ENCODE measurements at places on chromosomes 6 and 20. TPM values are rescaled to one million over a fixed set of nuclear protein-coding genes. Genes with fewer than 3 reads are reported as not detected.

GRCh38 chr20:3755269-3755668 is 12.3 kb downstream of the ADISSP start:
- DNase-seq = no peak

DNA sequence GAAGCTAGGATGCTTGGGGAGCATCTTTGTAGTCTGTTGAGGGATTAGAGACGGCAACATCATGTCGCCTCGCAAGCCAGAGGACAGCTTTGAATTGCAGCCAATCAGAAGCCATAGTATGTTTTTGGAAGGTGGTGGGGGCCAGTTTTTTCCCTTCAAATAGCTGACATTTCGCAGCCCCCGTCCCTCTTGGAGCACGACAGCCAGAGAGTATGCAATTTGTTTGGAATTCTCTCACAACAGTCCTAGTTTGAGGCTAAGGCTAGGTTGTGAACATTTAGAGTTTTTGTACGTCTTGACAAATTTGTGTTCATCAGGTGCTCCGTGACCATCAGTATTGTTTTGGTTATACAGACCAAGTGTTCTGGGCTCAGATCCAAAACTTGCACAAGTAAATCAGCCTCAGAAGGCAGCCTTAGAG is 83.3 kb downstream of the PLCB1 start:
- no peak for DNase-seq

GRCh38 chr20:51121272-51121671 is 98.4 kb upstream of the KCNG1 start:
- no peak for DNase-seq

DNA sequence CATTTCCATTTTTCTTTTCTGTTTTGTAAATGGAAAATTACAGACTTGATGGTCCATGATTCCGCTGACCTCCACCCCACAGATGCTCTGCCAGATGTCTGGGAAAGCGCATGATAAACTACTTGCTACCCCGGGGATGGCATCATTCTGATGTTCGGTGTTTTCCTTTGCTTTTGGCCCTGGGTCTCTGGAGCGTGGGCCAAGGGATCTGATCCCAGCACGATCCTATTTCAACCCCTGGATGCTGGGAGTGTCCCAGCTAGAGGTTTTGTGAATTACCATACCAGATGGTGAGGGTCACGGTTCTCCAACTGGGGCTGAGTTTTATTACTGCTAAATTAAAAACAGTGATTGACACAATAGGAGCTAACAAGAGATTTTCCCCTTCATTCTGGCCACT is 25.2 kb upstream of the MYLIP start:
- no peak for DNase-seq

DNA sequence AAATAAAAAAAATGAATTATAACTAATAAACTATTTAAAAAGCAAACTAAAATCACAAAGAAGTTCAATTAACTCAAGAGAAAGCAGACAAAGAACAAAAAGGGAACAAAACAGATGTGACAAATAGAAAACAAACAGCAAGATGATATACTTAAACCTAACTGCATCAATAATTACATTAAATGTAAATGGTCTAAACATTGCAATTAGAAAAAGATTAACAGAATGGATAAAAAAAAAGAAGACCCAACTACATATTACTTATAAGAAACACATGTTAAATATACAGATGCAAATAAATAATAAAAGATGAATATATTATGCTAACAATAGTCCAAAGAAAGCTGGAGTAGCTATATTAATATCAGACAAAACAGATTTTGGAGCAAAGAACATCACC is 35.1 kb upstream of the RAB22A start:
- DNase-seq = no peak

Gene BMP6
- 7.4 TPM for total RNA-seq

Gene ADGRF1
- not detected for total RNA-seq

Measured in suprapubic skin (tissue), 4 donors.